ENCODE measurements at places on chromosomes 11 and 22.

- no peak for DNase-seq
Observed at GRCh38 chr11:44886790-44887140, 63.9 kb downstream of the TP53I11 start.

DNA sequence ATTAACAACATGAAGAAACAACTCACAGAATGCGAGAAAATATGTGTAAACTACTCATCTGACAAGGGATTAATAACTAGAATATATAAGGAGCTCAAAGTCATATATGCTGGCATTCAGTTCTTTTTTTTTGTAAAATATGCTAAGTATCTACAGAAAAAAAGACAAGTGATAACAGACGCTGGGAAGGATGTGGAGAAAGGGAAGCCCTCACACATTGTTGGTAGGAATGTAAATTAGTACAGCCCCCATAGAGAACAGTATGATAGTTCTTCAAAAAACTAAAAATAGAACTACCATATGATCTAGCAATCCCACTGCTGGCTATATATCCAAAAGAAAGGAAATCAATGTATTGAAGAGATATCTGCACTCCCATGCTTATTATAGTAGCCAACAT, 13.8 kb downstream of the GAB2 start:
- DNase-seq, result no peak

GRCh38 chr22:48238966-48239365, 1476.5 kb downstream of the TBC1D22A start:
- no peak for DNase-seq

GRCh38 chr22:39257901-39258475, 13.2 kb upstream of the PDGFB start:
- no peak for DNase-seq

GRCh38 chr11:44999068-44999467, 48.4 kb upstream of the TP53I11 start:
- DNase-seq, result no peak

GRCh38 chr11:64185175-64185692, 737 bp upstream of the STIP1 start:
- peak; percentile 87 for DNase-seq

GRCh38 chr11:74749127-74749964, 697 bp downstream of the RNF169 start:
- DNase-seq, result peak; percentile 60

DNA sequence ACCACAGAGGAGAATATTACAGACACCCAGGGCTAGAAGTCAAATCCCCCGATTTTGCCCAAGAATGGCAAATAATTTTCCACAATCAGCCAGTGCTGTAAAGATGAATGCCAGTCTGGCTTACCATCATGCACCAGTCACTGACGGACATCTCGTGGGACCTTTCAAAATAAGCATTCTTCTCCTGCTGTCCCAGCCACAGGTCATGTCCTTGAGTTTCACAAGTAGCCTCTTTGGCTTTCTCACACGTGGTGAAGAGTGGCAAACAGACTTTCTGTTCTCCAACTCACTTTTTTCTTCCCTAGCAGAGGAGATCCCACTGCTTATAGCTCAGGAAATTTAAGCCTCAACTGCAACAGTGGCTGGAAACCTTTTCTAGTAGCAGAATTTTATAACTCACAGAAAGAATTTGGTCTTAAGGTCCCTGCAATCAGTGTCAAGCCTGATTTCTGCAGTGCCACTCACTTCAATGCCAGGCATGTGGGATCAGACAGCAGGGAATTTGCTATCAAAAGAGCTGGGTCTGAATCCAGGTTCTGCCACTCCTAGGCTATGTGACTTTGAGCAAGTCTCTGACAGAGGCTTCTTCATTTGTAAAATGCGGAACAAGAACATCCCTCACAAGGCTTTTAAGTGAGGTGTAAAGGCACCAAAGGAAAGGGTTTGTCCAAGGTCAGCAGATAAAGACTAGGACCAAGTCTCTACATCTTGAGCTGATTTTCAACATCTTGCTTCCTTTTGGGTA, 3.6 kb downstream of the PIK3IP1 start:
- no peak for DNase-seq

DNA sequence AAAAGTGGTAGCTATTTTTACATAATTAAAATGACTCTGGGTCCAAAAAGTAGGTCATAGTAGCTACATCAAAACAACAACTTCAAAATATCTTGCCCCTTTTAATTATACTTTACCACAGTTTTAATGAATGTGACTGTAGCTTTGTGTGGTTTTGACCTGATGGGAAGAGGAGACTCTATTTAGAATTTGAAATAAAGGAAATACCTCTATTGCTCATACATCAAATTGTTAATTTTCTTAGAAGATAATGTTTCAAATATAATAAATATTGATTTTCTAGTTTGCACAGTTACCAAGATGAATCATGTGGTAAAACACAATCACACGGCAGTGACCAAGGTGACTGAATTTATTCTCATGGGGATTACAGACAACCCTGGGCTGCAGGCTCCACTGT, at the start of gene OR8K1:
Gene OR8K1, plus strand, starts transcription at position 301 of the 400 bp plus-strand sequence. Its CDS starts 0 bp downstream, at position 301.
- no peak for DNase-seq

- no peak for DNase-seq
Observed at GRCh38 chr11:74397501-74398243, 561 bp downstream of the PGM2L1 start.
